ENCODE measurements at places on chromosomes 4 and X.

GRCh38 chrX:12981880-12982279 is 7.0 kb downstream of the TMSB4X start:
- no peak for DNase-seq

DNA sequence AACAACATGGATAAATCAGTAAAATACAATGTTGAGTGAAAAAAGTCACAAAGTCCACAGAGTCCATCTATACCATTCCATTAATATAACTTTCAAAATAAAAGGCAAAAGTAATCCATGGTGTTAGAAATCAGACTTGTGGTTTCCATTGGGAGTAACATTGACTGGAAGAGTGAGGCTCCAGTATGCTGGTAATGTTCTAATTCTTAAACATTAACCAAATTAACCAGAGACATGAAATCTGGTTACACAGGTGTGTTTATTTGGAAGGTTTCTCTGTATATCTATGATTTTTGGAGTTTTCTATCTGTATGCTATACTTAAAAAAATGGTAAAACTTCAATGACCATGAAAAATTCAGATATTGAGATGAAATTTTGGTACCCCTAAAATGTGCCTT is 42.6 kb downstream of the SULT1B1 start:
- DNase-seq: no peak

DNA sequence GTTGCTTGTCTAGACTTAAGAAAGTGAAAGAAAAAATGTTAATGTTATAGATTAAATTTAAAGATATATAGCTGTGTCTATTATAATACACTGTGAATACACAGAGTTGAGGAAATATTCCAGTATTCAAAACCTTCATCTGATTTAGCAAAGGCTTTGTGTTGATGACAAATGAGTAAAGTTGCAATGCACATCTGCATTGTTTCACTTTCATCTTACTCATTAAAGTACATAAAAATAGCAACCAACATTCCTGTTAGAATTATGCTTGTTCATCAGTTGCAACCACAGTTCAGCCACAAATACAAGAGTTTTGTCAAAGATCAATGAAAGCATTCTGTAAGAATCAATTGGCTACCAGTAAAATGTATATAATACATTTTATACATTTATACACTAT is 346.4 kb upstream of the SLC7A11 start:
- DNase-seq: no peak

- DNase-seq: no peak
These were observed 205.2 kb upstream of the CASK start for GRCh38 chrX:42128587-42128986.

- no peak for DNase-seq
These were observed 37.8 kb downstream of the LEF1 start for GRCh38 chr4:108130955-108131354.

DNA sequence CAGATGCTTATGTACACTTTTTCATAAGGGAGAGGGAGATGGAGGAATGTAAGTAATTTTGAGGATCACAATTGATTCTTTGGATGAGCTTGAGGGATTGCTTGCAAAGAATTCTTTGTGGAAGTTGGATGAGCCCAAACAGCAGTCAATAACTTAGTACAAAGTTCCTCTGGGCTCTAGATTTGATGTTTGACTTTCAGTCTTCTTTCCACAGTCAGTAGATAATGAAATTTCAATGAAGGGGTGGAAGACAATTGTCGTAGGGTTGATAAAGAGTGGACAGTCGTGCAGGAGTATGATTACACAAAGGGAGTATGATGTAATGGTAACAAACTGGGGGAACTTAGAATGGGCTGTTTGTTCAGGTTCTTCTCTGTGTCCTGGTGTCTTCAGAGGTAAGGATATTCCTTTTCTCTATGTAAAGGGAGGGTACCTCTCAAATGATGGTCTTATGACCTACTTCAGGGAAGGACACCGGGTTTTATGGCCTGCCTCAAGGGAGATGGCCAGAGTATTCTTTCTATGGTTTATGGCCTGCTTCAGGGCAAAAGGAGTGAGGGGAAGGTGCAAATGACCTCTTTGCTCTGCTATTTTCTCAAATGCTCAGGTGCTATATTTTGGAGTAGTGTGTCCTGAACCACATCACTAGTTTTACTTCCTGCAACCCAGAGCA is 1.7 kb upstream of the ABRAXAS1 start:
- DNase-seq: no peak

GRCh38 chrX:129512409-129512808 is 10.9 kb downstream of the SMARCA1 start:
- DNase-seq: no peak

DNA sequence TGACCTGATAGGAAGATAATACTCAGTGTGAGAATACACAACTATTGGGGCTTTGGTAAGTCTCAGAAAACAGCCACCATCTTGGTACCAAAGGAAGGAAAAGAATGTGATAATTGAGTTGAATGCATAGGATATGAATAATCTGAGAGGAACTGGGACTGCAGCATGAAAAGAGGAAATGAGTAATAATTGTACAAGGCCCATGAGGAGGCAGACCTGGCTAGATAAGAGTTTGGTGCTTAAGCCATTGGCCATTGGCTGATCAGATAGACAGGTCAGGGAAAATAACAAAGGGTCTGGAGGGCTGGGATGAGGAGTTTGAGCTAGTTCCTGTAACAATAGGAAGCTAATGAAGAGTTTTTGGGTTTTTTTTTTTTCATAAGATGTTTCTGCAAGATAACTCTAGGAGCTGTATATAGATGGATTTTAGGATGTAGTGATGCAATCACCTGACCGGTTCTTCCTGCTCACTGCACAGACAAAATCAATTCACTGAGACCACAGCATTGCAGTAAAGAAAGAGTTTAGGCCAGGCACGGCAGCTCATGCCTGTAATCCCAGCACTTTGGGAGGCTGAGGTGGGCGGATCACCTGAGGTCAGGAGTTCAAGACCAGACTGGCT is 5.3 kb upstream of the TRMT2B start:
- no peak for DNase-seq

- DNase-seq: no peak
These were observed 51.2 kb downstream of the TBC1D9 start for GRCh38 chr4:140704964-140705363.

DNA sequence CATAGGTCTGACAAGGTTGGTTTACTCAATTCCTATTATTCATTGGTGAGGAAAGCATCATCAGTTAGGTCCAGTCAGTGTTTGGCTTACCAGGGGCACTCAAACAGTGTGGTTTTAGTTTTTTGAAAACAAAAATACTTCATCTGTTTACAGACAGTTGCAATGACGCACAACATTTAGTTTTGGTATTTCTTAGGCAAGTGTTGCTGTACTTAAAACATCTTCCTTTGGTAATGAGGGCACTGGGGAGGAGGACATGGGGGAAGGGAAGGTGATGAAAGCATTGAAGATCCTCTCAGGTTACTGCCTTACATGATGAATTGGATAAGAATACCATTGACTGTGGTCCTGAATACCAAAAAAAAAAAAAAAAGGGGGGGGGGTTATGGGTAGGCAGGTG is 93.7 kb upstream of the MAOA start:
- DNase-seq: no peak

DNA sequence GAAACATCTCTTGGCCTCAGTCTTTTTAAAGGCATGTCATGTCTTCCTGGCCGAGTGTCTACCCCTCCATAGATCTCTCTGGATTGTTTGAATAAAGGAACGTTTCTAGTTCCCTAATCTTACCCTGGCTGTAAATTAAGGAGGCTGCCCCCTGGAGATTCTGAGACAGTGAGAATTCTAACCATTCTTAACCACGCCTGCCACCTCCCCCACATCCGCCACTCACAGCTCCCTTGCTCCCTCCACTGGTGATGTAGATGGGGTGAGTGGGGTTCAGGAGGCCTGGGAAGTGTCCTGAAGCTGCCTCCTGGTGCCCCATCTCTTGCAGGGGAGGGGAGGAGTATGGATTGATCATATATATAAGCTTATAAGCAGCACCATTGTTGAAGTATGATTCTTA is 48.0 kb upstream of the TRIM2 start:
- DNase-seq: peak; percentile 6

DNA sequence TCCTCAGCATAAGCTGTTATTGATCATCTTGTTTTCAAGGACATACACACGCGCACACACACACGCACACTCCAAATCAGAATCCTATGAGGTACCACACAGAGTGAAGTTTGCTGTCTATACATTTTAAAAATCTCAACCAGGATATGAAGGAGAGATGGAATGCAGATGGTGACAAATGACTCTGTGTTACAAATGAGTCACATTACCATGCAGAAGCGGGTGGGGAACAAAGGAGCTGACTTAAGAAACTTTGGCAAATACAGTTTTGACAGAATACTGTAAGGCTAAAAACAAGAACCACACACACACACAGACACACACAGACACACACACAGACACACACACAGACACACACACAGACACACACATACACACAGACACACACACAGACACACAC is 81.7 kb downstream of the RELL1 start:
- no peak for DNase-seq

GRCh38 chr4:76322236-76322635 is 15.7 kb downstream of the STBD1 start:
- DNase-seq: no peak

DNA sequence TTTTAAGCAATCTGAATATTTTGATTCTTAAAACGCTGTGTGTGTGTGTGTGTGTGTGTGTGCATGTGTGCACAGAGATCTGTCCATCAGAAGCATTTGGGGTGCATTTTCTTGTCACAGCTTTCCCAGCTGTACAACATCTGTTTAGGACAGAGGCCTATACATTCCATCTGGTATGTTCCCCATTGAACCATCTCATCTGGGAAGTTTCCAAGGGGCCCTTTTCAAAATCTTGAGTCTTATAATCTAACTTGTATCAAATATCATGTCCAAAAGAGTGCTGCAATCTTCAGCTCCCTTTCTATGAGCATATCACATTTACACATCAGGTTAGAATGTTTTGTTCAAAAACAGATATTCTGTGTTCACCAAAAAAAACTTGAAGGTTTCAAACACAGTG is 16.5 kb upstream of the MID1 start:
- DNase-seq: no peak

- no peak for DNase-seq
These were observed 93.9 kb upstream of the JADE1 start for GRCh38 chr4:128715616-128716015.

DNA sequence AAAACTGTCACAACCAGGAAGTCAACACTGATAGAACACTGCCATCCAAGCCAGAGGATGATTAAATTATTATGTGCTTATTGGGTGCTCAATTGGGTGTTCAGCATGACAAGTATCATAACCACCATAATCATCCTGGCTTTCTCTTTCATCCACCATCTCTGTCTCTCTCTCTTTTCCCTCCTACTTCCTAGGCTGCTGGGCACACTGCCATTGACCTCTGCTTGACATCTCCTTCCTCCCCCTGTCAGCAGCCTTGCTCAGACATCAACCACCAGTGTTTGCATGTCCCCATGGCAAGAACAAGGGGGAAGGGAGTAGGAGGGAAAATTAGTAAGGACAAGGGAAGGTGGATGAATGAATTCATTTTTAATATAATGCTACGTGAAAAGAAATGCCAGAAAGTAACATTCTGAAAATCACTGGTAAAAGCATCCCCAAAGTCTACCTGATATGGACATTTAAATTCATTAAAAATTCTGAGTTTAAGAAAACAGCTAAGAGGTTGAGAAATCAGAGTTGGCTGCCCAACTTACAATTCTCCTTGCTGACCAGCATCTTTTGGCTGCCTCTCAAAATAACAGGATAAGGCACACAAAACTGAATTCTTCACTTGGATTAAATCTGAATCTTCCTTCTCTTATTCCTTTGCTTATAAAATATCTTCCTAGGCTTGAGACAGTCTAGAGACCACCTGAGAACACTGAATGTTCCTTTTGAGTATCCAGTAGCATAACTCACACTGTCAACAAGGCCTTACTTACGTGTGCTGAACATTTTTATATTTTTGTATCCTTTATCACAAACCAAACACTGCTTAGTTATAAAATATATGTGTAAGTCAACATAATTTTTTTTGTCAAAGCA is 48.5 kb downstream of the SNCA start:
- DNase-seq: no peak

DNA sequence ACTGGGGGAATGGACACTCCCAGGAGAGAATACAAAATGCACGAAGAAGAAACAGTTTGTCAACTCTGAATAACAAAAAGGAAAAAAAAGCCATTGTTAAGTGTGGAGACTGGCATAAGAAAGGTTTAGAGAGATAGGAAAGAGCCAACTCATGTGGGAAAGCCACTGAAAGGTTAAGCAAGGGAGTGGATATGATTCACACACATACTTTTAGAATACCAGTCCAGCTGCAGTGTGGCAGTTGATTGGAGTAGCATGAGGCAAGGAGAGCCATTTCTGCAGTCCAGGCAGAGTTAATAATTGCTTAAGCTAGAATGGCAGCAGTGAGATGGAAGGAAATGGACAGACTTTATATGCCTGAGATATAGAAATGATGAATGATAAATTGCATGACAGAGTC is 36.9 kb upstream of the ADAD1 start:
- no peak for DNase-seq
